ENCODE measurements at places on chromosomes 1 and 21.

GRCh38 chr1:101451888-101452287, 215.1 kb downstream of the S1PR1 start:
- ATAC-seq, result peak; percentile 43

- ATAC-seq, result no peak
Observed at GRCh38 chr1:6491480-6491962, at the start of gene PLEKHG5. PLEKHG5 (minus strand) TSS chr1:6491667; CDS start chr1:6477571, 14,096 bp downstream.

- ATAC-seq, result peak; percentile 72
Observed at GRCh38 chr1:25064465-25065240, 134.6 kb upstream of the RUNX3 start.

GRCh38 chr1:178344513-178345091, 152.2 kb downstream of the CLEC20A start:
- ATAC-seq, result peak; percentile 60

GRCh38 chr1:11394592-11395245, 84.2 kb upstream of the DISP3 start:
- ATAC-seq, result no peak

GRCh38 chr1:160460683-160461287, 60.4 kb downstream of the VANGL2 start:
- ATAC-seq, result peak; percentile 69

- no peak for ATAC-seq
Observed at GRCh38 chr1:33849211-33849610, 14.7 kb upstream of the HMGB4 start.

DNA sequence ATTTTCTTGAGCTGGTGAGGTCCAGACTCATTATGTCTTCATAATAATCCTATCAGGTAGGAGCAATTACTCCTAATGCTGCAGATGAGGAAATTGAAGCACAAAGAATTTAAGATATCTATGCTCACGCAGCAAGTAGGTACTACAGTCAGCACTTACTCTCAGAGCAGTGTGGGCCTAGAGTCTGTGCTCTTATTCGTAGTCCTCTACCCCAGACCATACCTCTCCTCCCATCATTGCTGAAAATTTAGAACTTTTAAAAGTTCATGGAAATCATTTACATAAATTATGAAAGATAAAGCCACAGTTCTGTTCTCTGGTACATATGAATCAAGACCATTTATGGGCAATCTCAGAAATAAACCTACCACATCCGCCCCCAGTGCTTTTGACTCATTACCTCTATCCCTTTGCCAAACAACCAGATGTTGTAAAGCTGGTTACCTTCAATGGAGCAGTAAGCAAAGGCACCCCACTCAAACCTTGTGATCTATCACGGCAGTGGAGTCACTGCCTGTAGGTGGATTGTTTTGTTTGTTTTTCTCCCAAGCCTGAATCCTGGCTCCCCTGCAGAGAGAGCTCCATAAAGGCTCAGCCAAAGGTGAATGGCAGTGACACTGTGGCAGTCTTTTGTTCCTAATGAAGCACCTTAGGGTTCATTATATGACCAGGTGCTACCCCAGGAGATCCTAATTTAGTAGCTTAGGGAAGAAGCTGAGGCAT, 20.9 kb upstream of the MAN1A2 start:
- no peak for ATAC-seq
